NCI-H345 (cell line): ENCODE measurements at places on chromosomes 2 and 18.

DNA sequence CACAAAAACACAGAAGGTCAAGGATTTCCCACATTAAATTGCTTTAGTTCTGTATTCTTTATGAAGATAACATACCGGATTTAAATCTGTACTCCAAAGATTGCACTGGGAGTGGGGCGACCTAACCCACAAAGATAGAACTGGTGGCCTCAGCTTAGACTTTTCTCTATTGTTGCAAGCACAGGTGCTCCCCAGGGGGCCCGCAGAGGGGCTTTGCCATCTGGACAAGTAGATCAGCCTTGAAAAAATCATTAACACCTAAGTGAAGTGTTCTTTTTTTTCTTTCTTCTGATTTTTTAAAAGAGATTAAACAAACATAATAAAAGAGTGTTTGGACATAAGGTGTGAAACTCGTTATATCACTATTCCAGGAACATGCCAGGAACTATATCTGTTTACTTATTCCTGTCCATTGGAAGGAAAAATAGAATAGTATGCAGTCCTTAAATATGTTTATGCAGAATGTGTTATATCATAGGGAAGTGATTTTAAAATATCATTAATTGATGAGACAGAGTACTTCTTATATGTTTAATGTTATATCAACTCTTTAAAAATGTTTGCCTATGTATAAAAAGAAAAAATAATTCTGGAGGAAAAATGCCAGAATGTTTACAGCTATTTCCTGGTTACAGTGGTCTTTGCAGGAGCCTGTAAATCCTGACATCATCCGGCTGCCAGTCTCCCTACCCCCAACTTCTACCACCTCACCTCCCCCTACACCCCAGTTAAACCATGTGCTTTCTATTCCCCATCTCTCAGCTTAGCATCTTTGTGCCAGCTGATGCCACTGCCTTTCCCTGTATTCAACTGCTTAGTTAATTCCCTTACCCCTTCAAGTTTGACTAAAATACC is 679.2 kb downstream of the CNTNAP5 start:
- no peak for DNase-seq

- peak; percentile 49 for DNase-seq
Measured at GRCh38 chr2:36663851-36664695, 32.4 kb upstream of the VIT start.

- peak; percentile 68 for DNase-seq
Measured at GRCh38 chr2:71452565-71452964, 796 bp upstream of the DYSF start.

DNA sequence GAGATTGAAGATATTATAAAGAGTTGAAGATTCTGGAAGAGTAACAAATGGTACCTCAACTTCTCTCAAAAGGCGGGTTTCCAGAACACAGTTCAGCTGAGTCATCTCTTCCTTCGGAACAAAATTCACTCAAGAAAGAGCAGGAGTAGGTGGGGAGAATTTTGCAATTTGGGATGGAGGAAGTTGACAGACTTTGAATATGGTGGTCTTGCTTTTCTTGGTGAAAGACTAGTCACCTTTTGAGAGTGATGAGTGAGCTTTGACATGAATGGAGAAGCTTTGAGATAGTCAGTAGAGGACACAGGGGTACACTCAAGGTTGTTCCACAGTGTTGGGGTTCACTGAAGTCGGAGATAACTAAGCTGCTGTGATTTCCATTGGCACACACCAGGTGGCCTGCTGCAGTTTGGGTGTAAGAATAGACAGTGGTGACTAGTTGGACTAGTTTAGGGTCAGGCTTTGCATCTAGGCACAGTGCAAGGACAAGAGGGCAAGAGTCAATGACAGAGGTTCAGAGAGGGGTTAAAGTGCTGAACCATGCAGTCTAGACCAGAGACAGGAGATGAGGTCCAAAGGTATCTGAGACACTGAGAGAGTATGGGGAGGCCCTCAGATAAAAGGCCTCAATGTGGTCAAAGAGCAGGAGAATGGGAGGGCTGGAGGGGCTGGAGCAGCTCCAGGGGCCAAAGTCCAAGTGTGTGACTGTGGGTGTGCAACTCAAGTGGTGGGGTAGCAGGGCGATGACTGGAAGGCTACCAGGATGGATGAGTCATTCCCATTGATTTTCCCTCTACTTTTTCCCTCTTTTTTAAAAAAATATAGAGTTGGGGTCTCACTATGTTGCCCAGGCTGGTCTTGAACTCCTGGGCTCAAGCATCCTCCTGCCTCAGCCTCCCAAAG is 7.7 kb downstream of the CCL20 start:
- DNase-seq, result no peak

GRCh38 chr2:165857876-165858275 is 63.8 kb upstream of the GALNT3 start:
- no peak for DNase-seq

DNA sequence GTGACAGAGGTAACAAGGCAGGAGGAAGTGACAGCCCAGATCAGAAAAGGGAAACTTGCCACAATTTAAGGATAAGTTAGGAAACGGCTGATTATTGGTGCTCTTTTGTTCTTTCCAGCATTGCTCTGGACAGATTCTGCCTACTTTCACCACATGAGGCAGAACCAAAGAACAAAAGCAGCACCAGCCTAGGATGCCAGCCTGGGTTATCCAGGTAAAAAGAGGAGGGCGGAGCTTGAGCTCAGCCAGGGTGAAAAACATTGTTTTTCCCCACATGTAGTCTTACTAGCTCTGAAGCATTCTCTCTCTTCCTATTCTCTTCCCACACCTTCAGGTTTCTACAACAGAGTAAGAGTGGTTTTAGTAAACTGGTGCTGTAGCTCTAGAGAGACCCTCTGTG is 300.5 kb downstream of the TMX3 start:
- DNase-seq, result no peak

DNA sequence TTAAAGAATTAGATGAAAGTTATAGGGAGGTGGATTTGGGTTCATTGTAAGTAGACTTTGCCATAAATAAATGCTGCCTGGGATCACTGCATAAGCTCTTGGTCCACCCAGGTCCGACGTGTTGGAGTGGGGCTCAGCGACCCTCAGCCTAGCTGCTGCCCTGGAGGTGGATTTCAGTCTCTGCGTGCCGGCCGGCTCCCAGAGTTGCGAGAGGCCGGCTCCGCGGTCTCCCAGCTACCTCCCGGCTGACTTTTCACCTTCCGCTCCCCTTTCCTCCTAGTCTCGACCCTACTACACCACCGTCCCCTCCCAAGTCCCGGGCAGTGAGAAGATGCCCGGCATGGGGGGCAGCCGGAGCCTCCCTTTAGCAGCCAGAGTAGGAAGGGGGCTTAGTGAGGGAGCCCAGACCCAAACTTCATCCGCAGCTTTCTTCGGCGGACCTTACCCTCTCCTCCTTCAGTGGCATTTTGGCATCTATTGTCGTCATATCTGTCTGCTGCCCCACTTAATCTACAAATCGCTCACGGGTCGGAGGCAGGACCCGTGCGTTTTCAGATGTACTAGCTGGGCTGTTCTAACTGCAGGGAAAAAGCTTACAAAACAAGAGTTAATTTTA is 8.1 kb downstream of the EMX1 start:
- no peak for DNase-seq

DNA sequence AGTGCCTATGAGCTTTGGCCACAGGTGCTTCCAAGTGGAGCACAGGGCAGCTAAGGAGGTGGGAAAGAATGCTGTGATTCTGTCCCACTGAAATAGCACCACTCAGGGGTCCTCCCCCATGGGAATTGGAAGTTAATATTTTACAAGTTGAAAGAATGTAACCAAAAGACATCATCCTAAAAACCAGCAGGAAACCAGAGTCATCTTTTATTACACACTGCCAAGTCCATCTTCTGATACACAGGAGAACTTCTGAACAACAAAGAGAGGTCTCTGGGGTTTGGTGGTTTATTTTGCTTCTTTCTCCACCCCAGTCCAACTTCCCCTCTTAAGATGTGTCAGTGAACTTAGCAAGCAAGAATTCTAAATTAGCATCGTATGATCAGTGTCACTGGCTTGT is 47.7 kb downstream of the COLEC12 start:
- no peak for DNase-seq

DNA sequence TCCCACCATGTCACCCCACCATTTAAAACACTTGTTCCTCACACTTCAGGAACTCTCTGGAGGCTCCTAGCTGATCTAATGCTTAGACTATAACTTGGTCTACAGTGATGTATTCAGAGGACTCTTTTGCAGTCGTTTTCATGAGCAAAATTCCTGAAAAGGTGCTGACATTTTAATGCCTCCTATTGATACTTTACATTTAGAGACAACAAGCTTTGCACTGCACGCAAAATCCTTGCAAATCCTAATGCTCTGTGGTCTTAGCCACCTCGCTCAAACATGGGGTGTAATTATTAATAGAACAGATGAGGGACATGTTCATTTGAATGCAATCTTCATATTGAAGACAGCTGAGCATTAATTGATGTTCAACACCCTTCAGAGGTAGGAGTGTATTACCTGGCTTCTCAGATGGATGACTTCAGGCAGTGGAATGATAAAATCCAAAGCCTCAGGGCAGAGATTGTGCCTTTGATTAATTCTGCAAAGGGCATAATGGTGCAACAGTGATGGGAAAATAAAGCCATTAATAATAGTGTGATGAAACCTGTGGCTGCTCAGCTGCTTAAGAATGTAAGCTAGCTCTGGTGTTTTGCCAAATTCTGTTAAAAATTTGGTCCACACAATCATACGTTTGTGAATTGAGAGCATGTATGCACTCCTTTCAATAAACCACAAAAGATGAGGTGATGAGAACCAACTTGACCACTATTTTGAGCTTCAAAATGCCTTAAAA is 5.4 kb downstream of the CTAGE1 start:
- no peak for DNase-seq

DNA sequence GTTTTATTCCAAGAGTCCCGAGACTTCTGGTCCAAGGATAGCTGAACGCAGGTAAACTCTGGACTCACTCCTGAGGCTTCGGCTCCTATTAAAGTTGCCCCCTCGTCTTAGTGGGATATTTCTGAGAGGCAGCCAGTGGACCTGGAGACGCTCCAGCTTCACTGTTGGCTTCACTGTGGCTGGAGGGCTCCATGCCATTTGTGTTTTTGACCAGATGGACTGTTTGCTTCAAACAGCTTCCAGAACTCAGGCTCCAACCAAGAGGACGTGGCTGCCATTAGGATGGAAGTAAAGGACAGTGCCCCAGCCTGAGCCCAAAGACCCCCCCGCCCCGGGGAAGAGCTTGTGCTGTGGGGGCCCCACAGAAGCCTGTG is 94.4 kb upstream of the LDAH start:
- no peak for DNase-seq

GRCh38 chr18:21331065-21331464 is 89.0 kb downstream of the GREB1L start:
- no peak for DNase-seq

DNA sequence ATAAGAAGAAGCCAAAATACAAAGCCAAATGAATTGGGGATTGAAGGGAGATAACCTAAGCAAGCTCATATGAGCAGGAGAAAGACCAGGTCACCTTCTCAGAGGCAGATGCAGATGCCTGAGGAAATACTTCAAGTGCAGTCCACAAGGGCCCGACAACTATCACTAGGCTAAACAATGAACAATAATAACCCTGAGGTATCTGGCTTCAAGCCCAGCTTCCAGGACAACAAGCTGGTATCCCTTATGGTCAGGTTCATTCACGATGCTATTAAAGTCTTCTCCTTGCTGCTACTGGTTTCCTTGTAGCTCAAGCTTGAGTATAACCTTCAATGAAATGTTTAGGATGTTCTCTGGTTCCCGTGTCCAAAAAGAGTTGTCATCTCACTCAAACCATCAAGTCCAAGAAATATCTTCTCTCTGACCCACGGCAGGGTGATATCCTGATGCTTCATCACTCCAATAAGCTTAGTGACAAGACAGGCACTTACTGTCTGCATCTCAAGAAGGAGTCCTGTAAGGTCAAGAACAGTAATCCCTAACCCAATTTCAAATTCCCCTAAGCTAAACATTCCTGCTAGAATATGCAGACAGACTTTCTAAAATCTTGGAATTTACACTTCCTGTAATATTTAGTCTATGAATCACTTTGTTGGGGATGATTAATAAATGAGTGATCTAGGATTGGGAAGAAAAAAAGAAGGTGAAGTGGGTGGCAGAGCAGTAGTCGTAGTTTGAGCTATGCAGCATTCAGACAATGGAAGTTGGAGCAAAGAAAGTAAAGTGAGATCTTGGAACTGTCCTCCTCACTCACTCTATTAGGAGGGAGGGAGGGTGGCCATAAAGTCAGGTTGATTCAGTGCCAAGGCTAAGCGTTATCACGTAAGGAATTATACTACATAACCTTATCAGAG is 33.1 kb downstream of the CHN1 start:
- peak; percentile 24 for DNase-seq

DNA sequence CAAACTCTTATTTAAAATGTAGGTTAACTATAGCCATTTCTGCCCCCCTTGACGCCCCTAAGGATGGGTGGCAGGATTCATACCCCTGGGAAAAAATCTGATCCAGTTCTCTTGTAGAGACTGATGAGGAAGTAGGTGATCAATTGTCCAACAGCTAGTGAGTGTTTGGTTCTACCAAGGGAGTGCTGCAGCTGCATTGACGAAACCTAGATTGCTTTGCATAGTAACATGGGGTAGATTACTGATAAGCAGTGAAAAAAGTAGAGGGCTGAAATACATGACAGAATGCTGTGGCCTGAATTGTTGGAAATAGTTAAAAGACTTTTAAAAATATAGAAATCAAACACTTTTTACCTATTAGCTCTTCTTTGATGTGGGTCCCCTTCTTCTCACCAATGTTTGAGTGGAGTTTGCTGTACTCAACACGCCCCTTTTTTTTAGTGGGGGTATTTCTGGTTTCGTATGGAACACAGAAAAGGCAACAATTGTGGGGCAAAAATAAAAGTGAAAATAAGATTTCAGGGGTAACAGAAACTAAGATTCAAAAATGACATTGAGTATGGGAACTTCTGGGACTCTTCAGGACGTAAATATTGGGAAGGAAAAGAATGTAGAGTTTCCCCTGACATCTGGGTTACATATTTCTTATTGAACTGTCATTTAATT is 66.2 kb downstream of the MAIP1 start:
- DNase-seq, result no peak

DNA sequence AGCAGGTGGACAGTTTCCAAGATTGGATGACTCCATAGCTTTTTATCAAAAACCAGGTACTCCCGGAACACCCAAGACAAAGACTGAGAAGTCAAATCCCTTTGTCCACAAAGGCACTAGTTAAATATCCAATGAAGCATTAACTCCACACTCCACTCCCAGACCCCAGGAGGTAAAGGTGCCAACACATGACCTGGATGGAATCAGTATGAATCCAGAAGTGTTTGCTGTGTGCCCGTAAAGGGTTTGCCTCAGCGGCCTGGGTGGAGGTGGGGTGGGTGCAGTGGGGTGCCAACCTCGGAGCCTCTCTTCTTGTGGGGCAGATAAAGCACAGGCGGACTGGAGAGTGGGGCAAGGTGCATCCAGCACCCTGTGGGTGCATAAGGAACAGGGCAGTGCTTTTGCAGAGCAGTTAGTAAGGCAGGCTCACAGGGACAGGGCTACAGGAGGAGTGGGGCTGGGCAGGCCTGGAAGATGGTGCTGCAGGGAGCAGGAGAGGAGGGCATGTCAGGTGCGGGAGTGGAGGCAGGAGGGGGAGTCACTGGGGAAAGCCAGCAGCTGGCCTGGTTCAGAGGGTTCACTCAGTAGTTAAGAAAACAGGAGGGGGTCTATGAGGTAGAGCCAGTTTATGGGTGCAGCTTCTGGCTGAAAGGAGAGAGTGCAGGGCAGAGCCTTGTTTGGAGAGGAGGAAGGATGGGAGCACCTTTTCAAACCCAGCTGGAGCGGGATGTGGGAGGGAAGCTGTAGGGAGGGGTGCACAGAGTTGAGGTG is 208.4 kb upstream of the SMAD2 start:
- DNase-seq, result peak; percentile 96
